ENCODE measurements at places on chromosomes 7 and 10.

DNA sequence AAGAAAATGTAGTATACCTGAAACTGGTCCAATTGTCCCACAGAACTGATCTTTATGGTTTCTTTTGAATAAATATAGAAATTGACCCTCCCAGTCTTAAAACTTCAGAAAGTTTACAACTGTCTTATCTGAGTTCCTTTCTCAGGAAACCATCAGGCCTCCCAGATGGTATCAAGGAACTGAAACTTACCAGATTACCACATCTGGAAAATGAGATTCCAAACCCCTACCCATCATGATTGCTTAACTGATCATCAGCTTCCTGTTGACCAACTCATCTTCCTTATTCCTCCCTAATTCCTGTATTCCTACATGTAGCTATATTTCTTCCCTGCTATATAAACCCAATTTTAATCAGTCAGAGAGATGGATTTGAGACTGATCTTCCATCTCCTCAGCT lies 5.5 kb downstream of the VWDE start:
- DNase-seq: no peak

GRCh38 chr7:151756076-151756731 lies 120.7 kb downstream of the PRKAG2 start:
- DNase-seq: no peak

GRCh38 chr7:87885018-87885417 lies 8.7 kb downstream of the DBF4 start:
- DNase-seq: no peak

GRCh38 chr10:97719602-97720001 lies 6.1 kb downstream of the MARVELD1 start:
- DNase-seq: no peak

DNA sequence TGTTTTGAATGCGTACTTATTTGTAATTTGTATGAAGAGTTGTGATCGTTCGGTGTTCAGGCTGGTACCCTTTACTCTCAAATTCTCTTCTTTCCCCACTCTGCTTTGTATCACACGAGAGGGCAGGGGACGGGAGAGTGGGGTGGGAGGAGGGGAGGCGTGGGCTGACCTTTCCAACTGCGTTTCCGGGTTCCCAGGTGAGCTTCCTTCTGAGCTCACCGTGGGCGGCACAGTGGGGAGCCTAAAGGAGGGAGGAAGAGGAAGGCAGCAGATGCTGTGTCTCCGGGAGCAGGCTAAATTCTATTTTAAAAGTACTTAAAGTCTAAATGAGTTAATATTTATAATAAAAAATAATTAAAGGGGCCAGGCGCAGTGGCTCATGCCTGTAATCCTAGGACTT lies 7.4 kb upstream of the XRCC2 start:
- DNase-seq: no peak

DNA sequence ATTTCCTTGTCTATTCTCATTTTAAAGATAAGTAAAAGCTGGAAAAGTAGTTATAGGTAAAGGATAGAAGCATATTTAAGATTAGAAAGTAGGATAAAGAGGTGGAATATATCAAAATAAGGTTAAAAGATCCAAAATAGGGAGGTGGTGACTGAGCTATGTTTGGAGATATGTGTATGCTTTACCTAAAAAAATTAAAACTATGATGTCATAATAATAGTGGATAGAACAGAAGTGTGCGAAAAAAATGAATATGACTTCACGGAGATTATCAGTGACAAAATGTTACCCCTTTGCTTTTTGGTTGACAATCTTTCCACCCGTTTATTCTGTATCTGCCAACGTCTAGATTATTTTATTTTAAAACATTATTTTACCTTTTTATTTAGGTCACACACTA lies 33.4 kb upstream of the FERD3L start:
- no peak for DNase-seq

DNA sequence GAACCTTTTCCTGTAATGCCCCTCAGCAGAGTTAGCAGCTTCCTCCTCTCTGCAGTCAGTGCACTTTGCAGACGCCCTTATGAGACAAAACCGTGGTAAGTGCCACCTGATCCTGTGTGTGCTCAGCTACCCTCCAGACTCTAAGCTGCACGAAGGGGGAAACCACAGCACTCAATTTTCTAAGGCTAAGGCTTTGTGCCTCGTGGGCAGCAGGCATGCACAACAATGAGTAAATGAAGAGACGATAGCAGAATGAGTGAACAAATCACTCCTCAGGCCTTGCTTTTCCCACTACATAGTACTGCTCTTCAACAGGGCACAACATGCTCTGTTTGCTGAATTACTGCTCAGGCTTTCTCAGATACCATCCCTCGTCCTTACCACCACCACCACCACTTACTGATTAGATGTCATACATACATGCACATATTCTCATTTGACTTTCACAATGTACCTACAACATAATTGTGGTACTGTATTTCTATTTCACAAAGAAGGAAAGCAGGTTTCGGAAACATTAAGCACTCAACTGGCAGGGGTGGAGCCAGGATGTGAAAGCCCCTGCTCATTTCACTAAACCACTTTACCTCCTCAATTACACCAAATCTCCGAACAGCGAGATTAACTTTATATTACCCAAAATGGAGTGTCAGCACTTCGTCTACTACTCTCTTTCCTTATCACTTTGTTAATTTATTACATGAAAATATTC lies 85.4 kb downstream of the ICA1 start:
- peak; percentile 92 for DNase-seq

- no peak for DNase-seq
These were observed 26.1 kb downstream of the IFIT5 start for GRCh38 chr10:89440226-89441009.

DNA sequence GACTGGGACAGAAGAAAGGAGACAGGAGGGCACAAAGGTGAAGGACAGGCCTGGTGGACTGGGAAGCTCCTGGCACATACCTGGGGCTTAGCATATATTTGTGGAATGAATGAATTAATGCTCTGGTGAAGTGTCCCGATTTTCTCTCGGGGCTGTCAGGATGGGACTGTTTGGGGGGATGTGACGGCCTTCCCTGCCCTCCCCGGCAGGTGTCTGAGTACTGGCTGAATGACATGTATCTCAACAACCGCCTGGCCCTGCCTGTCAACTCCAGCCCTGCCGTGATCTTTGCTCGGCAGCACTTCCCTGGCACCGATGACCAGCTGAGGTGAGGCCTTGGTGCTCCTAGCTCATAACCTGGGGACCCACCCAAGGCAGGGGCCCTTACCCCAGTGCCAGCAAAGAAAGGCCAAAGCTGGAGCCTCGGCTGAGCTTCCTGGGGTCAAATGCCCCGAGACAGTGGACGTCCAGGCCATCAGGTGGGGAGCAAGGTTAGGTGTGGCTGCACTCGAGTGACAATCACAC lies 6.5 kb downstream of the CHAT start:
- no peak for DNase-seq

GRCh38 chr10:30435073-30435422 lies 1.1 kb downstream of the MAP3K8 start:
- DNase-seq: no peak

GRCh38 chr10:35572583-35572982 lies 32.6 kb upstream of the GJD4 start:
- DNase-seq: no peak

GRCh38 chr7:106126170-106126938 lies 14.2 kb upstream of the SYPL1 start:
- DNase-seq: no peak

DNA sequence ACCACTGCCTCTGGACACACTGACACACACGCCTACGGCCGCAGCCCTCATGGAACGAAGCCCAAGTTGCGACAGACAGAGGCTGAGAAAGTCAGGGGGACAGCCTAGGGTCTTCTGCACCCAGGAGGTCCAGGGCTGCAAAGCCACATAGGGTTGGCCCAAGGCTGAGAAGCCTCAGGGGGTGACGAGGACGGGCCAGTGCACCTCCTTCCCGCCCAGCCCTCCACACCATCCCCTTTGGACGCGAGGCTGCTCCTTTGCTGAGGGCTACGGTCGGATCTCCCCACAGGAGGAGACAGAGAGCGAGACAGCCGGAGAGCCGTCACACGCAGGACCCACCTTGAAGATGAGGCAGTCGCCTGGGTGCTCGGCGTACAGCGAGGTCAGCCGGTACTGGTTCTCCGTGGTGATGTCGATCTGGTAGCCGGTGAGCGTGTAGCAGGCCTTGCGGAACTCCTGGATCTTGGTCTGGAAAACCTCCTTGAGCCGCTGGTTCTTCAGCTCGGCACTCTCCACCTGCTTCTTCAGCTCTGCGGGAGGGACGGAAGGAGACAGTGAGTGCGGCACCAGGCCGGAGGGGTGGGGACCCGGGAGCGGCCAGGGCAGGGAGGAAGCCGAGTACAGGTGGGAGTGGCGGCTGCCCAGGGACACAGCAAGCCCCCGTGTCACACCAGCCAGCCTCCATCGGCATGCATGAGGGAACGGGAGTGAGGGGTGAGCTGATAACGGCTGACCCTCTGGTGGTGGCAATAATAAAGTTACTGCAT lies 228.0 kb downstream of the ELFN1 start:
- no peak for DNase-seq

GRCh38 chr10:124296121-124296812 lies 122.5 kb downstream of the OAT start:
- peak; percentile 50 for DNase-seq

- no peak for DNase-seq
These were observed 136.6 kb upstream of the PPIF start for GRCh38 chr10:79210672-79211071.

- DNase-seq: no peak
These were observed 29.4 kb upstream of the TNRC18 start for GRCh38 chr7:5452937-5453540.

GRCh38 chr10:15601819-15602218 lies 117.9 kb downstream of the ITGA8 start:
- no peak for DNase-seq

- DNase-seq: no peak
These were observed 19.3 kb downstream of the MACC1 start for GRCh38 chr7:20197837-20198236.

GRCh38 chr10:100114976-100115770 lies 33.5 kb upstream of the CPN1 start:
- no peak for DNase-seq

DNA sequence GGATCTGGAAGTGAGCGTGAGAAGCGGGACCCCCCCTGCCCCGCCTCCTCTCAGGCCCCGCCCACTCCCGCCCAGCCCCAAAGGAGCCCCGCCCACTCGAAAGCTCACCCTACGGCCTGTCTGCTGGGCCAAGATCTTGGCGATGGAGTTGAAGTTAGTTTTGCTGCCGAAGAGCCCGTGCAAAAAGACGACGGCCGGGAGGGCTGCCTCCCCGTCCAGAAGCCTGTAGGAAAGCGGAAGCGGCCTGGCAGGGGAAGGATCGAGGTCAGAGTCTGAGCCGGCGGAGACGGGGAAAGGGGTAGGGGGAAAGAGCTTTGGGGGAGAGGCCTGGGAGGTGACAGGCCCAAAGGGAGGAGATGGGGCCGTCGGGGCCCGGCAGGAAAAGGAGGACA lies 386 bp downstream of the ABHD11 start:
- no peak for DNase-seq

DNA sequence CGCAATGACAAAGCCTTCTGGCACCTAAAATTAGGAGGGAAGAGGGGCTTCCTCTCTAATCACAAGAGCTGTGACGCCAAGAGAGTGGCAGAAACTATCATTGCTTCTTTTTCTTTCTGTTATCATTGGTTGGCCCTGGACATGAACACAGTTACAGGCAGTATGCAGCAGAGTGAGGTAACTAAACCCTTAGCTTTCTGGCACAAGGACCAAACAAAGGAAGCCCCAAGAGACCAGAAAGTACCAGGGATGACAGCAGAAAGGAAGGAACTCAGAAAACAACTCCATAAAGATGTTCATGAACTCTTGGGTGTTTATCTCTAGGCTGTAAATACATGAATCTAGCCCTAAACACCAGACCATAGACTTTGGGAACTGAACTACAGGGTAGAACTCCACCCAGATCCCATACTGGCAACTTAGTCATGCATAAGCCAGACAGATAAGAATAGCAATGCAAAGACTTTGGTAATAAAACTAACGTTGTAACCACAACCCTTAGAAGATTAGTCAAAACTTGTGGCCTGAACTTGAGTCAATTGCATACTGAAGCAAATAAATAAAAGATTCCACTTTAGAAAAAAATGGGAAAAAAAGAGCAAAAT lies 195.7 kb upstream of the PTN start:
- no peak for DNase-seq

DNA sequence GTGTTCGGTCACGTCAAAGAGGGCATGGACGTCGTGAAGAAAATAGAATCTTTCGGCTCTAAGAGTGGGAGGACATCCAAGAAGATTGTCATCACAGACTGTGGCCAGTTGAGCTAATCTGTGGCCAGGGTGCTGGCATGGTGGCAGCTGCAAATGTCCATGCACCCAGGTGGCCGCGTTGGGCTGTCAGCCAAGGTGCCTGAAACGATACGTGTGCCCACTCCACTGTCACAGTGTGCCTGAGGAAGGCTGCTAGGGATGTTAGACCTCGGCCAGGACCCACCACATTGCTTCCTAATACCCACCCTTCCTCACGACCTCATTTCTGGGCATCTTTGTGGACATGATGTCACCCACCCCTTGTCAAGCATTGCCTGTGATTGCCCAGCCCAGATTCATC lies 6.5 kb downstream of the PPIF start:
- no peak for DNase-seq

DNA sequence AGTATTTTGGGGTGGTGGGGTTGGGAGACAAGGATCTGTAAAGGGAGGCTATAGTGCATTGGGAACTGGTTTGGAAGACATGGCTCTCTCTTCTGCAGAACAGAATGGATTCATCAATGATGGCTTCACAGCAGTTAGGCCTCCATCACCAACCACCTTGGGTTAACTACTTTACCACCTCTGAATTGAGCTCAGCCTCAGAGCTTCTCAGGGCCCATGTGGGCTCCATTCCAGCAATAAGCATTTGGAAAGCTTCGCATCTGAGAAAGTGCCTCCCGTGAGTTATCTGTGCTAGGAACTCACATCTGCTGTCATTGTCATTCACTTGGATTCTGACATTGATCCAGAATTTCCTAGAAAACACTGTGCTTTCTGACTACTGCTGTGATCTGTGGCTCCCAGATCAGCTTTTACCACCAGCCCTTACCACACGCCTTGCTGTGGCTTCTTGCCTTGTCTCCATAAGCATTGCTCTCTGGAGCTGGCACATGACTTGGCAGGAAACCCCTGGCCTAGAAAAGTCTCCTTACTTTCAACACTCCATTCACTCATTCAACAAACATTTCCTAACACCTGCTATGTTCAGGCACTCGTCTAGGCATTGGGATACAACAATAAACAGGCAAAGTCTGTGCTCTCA lies 70.7 kb upstream of the ADO start:
- no peak for DNase-seq

DNA sequence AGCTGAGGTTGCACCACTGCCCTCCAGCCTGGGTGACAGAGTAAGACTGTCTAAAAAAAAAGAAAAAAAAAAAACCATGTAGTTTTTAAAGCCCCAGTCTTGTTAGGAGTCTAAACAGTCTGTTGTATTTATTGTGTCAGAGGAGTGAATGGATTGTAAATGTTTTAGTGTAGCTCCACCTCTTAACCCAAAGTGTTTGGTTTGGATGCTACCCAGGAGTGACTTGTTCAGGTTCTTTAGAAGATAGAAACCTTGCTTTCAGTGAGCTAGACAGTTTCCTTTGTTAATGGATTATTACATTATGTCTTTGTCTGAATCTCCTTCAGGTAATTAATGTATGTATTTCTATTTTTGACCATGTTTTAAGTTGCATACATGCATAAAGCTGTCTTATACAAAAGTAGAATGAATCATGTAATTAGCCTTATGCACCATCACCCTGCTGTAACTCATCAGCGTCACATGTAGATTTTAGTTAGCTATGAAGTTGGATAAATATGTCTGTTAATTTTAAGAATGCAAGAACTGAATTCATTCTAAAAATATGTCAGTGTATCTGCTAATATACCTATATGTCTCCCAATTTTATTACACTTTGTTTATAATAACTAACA lies 97.7 kb downstream of the TAF3 start:
- peak; percentile 15 for DNase-seq
